ENCODE measurements at places on chromosomes 4 and X.

DNA sequence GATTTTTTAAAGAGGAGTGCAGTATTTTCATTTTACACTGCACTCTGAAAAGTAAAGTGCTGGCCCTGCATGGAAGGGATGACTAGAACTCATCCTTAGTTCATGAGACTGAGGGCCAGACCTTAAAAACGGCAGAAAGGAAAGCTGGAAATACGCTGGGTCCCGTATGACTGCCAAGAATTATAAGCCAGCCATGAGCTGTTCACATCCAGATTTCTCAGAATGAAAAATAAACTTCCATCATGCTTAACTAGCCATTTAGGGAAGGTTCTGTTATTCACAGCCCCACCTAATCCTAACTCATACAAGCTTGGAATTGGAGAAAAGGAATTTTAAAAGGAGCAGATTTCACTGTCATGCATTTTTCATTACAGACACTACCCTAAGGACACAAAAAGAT is 894.4 kb downstream of the FAT4 start:
- no peak for DNase-seq

DNA sequence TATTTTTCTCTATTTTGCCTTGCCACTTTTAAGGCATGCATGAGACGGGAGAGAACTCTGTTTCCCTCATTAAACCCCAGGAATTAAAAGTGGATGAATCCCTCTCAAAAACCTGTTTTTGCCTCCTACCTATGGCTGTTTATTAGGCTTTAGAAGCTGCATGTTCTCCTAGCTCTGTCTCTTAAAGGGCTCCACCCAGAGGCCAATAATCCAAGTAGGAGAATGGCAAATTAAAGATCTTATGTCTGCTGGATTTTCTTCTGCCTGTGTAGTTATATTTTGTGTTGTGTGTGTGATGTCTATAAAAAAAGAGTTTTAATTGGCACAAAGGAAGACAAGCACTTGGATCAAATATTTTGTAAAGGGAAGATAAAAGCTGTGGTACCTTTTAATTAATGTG is 32.4 kb downstream of the MAGEC1 start:
- no peak for DNase-seq

DNA sequence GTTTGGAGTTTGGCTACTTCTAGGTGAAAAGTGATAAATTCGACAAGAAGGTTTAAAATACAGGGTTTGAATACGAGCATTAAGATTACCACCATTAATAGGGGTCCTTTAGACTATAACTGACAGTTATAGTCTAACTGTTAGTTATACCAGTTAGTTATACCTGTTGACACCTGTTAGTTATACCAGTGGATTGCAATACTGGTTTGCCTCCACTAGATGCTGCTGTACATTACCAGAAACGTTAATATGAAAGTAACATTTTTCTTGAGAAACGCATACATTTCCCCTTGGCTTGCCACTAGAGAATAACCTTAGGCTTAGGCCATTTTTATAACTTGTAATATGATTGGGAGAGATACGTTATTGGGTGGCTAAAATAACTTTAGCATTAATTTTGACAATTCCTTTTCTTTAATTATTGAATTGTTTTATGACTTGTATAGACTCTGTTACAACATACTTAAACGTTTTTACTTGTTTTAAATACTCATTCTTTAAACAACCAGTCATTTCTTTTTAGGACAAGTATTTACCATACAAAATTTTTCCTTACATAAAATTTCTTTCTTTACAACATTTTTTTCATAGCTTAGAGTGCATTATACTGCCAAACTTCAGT is 911.2 kb downstream of the FSTL5 start:
- no peak for DNase-seq

DNA sequence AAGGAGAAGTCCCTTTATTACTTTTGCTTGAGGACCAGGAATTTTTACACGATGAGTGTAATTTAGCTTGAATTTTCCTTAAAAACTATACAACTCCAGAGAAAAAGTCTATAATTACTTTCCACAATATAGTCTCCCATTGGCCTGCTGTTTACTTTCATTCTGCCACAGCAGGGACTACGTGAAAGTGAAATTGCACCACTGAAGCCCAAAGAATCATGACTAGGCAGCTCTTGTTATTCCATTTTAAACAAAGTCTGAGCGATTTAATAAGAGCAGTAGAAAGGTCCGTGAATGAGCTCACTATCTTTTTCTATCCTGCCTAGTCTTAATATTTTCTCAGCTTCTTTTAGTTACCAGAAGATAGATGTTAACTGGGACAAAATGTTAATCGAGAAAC is 68.6 kb downstream of the ADGRG4 start:
- DNase-seq = no peak

DNA sequence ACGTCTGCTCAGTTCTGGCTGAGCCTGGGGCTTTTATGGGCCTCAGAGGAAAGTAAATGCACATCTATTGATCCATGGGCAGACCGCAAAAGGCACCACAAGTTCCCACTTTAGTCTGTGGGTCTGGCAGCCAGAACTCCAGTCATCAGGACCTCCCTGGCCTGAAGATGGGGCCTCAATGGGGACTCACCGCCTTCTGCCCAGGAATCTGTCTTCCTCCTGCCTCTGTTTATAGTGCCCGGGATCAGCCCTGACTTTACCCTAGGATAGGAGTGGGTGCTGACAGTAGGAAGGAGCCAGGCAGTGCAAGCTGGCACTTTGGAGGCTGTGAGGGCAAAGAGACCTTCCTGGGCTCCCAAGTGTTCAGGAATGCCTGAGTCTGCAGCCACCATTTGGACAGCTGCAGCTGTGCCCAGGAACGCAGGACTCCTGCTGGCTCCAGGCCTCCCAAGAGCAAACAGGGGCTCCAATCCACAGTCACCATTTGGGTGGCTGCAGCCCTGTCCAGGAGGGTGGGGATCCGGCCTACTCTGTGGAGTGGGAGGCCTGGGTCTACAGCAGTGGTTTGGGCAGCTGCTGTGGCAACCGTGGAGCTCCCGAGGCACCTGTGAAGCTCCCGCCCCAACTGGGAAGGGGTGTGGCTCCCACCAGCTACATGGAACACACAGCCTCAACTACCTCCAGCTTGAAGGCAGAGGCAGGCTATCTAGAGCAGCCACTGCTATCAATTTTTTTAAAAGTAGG is 1440.9 kb upstream of the ADGRL3 start:
- DNase-seq = no peak

GRCh38 chrX:10133980-10134676 is 22.6 kb upstream of the CLCN4 start:
- no peak for DNase-seq

GRCh38 chr4:183838987-183839712 is 66.0 kb upstream of the STOX2 start:
- no peak for DNase-seq

GRCh38 chrX:4484266-4484665 is 770.8 kb upstream of the PRKX start:
- DNase-seq = no peak

- no peak for DNase-seq
These were observed 949.6 kb upstream of the PRKX start for GRCh38 chrX:4663085-4663484.

- no peak for DNase-seq
These were observed 253.7 kb downstream of the NAP1L3 start for GRCh38 chrX:93419642-93420041.

DNA sequence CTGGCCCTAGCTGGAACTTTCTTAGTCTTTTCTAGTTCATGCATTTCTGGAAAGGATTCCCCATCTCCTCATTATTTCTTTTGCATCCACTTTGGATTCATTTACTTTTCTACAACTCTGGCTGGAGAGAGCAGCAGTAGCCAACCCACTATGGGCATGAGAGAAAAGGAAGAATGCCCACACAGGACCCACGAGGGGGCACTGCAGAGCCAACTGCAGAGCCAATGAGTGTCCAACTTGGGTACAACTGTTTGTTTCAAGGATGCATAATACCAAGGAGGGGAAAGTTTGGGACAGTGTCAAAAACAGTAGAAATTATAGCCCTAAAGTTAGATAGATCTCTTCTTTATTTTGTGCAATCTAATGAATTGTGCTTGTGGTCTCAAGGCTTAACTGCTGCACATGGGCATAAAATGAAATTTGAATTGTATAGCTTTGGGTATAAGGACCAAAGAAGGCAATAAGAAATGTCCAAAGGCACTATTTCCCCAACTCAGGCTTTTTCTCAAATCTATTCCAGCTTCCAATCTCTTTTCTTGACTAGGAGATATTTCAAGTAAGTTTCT is 230.6 kb downstream of the NSUN7 start:
- no peak for DNase-seq

DNA sequence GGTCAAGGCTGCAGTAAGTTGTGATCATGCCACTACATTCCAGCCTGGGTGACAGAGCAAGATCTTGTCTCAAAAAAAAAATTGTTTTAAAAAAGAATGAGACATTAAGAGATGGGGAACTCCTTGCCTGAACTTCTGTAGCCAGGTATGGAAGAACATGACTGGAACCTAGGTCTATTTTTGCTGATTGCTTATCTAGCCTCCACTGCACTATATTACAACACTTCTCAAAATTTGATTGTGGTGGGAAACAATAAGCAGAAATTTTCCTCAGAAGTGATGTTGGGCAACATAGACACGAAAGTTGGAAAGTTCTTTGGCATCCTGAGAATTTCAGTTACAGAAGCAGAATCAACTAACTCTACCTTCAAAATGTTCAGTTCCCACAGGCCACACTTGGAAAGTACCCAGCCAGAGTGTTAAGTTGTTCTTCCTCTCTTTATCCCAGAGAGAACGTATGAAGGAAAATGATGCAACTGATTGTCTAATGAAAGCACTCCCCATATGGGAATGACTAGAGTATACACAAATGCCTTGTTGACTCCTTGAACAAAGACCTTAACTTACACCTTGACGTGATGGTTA is 50.0 kb downstream of the LUZP4 start:
- no peak for DNase-seq

DNA sequence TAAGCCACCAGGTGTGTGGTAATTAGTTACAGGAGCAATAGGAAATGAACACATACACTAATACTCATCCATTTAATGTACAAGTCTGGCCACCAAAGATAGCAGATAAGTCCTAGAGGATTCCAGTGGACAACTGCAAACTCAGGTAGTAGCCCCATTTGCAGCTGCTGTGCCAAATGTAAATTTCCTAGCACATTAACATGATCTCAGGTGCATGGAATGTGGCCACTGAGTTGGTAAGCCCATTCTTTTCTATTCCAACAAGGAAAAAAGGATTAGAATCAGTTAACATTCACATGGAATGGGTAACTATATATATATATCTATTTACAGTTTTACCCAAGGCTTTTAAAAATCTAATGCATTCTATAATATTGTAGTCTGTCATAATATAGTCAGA is 23.3 kb upstream of the FRAS1 start:
- no peak for DNase-seq

DNA sequence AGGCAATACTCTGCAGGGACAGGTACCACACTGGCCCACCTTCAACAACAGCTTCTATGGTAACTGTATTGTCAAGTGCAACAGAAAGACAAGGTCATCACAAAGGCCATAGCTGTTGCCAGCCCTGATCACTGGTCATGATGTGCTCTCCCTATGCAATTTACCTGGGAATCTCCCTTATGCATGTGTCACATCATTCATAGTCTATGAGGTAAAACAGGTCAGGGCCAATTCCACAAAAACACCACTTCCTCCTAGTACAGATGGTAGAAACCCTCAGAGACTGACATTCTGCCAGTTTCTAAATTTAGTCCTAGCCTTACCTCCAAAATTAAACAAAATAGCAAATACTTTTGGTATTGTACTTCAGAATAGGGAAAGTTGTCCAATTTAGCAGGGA is 132.8 kb downstream of the MGST2 start:
- no peak for DNase-seq

GRCh38 chr4:184355857-184356256 is 118.5 kb downstream of the IRF2 start:
- no peak for DNase-seq

DNA sequence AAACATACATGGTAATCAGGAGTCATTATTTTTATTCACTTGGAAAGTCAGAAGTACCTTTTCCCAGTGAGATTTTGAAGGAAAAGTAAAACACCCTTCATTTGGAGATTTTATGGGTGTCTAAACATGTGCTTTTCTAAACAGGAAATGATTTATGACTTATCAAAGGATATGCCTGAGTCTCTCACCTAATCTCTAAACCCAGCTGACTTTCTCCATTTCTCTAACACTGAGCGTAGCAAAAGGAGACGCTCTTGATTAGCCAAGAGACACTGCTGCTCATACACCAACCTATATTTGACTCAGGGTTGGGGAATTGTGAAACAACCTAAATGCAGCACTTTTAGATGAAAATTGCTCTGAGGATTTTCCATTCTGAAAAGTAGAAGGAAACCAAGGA is 468.5 kb upstream of the FTHL17 start:
- no peak for DNase-seq

DNA sequence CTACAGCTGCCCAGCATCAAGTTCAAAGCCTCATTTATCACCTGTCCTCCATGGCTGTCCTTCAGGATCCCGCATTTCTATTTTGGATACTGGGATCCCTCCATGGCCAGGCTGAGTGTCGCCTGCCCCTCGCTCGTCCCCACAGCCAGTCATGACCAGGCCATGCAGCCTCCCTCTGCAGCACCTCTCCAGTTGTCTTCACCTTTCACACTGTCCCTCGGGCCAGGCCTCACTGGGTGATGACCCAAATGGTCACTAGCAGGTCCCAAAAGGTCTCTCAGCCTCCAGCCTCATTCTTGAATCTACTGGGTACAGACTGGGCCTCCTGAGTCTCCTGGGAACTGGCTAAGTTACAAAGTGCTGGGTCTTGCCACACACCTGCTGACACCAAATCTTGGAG is 48.7 kb upstream of the HELT start:
- no peak for DNase-seq

DNA sequence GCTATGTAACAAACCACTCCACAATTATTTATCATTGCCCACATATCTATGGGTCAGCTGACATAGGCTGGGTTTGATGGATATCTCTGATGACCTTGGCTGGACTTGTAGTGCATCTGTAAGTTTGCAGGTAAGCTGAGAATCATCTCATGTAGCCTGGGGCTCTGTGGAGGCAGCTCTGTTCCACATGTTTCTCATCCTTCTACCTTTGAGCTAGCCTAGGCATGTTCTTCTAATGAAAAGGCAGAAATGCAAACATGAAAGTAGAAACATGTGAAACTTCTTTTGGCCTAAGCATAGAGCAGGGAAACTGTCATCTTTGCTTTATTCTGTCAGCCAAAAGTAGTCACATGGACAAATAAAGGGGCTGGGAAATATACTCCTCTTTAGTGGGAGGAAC is 18.2 kb downstream of the MRPL1 start:
- no peak for DNase-seq

DNA sequence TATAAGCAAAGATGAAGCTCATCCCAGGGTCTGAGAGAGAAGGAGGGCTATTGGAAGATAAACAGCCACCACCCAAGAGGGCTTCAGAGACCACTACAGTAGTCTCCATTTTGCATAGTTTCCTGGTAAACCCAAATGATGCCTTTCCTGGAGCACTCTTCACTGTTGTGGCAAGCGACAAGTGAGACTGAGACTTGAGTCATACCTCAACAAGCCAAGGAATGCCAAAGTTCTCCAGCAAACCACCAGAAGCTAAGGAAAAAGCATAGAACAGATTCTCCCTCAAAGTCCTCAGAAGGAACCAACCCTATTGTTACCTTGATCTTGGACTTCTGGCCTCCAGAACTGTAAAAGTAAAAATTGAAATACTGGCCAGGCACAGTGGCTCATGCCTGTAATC is 65.9 kb downstream of the LARP7 start:
- no peak for DNase-seq

Measured in activated T-cell treated with anti-CD3 and anti-CD28 coated beads for 4 hours (primary cell).